Cortex of kidney (tissue), 1 donor: ENCODE measurements at places on chromosomes 7 and 10.

DNA sequence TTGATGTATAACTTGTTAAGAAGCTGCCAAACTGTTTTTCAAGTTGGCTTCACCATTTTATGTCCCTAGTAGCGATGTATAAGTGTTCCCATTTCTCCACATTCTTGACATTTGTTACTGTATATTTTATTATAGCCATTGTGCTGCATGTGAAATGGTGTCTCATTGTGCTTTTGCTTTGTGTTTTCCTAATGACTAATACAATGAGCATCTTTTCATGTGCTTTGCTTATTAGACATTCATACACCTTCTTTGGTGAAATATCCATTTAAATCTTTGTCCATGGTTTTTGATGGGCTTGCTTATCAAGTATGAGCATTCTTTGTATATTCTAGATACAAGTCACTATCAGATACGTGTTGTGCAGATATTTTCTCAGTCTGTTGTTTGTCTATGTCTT, 203.0 kb downstream of the CCSER2 start:
- no peak for DNase-seq

DNA sequence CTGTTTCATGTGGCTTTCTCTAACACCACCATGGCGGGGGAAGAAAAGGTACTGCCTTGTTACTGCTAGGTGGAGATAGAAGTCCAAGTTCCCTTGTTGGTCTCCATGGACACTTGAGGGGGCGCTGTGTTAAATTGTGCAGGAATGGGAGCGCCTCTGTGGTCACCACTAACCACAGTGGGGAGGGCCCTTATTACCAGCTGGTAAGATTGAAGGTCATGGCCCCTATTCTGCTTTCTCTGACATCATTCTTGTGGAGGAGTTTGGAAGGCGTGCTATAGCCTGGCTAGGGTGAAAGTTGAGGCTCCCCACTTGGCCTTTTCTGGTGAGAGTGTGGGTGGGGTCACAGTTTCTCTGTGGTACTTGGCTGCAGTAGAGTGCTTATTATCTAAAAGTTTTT, 14.9 kb upstream of the MXI1 start:
- no peak for DNase-seq

GRCh38 chr10:126732308-126732707, 61.8 kb upstream of the C10orf90 start:
- no peak for DNase-seq

- DNase-seq: no peak
Measured at GRCh38 chr10:46542567-46543465, 13.6 kb downstream of the GPRIN2 start.

- no peak for DNase-seq
Measured at GRCh38 chr7:62361-63116, 129.8 kb upstream of the FAM20C start.

- no peak for DNase-seq
Measured at GRCh38 chr10:119663866-119664698, 12.9 kb downstream of the BAG3 start.

DNA sequence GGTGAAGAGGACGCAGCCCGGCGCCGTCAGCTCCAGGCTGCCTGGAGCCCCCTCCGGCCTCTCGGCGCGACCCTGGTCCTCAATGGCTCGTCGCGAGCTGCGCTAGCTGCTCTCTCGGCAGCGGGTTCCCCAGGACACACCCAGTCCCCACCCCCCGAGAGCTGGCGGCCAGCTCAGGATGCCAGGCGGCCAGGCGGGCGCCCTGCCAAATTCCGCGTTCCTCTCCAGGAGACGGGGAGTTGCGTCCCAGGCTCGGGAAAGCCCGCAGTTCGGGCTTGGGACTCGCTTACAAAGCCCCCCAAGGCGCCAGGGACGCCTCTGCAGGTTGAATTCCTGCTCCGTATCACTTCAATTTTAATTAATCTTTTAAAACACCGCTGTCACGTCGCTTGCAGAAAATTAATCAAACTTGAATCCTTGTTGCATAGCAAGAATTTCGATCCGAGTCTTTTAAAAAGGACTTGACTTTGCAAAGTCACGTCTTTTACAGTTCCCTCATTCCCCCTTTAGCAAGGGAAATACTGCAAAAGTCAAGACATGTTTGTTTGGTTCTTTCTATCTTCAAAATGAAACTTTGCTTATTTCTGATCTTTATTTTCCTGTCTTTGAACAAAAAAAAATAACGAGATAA, 28.2 kb downstream of the SKIDA1 start:
- no peak for DNase-seq

DNA sequence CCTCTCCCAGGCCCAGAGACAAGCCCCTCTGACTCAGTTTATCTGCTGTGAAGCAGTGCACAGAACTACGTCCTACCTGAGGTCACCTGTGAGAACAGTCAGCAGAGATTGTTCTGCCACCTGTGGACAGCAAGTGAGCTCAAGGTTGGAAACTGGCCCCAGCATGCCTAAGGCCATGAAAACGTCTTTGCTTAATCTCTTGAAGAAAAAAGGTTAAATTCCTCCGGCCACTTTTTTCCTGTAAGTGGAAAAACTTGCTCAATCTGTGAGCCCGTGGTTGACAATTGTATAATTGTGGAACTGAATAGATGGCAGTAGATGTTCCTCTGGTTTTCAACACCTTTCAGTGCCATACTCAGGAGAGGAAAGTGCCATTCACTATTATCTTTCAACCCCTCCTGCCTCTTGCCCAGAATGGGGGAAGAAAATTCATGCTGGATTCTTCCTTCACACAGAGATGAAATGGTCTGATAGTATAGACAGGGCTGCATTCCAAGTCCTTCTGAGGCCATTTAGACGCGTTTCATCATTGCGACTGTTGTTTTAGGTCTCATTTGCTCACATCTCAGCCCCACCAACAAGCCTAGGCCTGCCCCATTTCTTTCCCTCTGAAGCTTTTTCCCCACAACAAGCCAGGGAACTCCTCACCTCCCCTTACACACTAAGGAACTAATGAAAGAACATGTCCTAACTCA, 292.9 kb downstream of the FZD1 start:
- no peak for DNase-seq

- no peak for DNase-seq
Measured at GRCh38 chr7:100154651-100155491, 3.7 kb downstream of the TRAPPC14 start.

DNA sequence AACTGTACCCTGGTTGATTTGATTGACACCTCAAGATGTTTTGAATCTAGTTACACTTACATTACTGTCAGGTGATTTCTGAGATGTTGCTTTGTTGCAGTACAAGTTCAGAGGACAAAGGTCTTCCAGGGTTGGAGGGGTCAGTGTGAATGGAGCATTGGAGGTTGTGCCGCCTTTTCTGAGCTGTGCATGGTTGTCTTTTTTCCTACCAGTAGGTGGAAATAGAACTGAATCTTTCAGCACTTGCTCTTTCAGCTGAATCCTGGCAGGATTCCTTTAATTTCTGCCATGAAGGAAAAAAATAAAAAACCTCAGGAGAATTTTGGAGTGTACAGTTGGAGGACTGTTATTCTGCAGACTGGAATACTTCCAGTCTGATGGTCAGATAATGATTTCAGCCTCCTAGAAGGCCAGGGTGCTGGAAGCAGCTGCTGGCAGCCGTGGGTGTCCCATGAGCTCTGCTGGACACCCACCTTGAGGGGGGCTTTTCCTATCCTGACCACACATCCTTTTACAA, 82.7 kb downstream of the PLCE1 start:
- DNase-seq: no peak

DNA sequence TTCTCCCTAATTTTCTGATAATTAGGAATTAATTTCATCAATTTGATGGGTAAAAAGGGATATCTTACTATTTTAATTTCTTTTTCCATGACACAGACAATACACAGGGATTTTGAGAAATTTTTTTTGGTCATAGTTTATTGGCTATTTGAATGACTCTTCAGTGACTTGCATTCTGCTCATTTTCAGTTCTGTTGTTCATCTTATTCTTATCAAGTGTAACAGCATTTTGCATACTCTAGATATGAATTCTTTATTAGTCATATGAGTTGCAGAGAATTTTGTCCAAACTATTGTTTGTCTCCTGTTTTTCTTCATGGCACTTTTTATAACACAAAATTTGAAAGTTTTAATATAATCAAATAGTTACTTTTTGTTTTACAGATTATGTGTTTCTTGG, 41.7 kb downstream of the MKLN1 start:
- DNase-seq: no peak

- no peak for DNase-seq
Measured at GRCh38 chr7:158121441-158122045, 466.1 kb downstream of the PTPRN2 start.

- DNase-seq: no peak
Measured at GRCh38 chr10:102269017-102269416, 23.7 kb downstream of the GBF1 start.

DNA sequence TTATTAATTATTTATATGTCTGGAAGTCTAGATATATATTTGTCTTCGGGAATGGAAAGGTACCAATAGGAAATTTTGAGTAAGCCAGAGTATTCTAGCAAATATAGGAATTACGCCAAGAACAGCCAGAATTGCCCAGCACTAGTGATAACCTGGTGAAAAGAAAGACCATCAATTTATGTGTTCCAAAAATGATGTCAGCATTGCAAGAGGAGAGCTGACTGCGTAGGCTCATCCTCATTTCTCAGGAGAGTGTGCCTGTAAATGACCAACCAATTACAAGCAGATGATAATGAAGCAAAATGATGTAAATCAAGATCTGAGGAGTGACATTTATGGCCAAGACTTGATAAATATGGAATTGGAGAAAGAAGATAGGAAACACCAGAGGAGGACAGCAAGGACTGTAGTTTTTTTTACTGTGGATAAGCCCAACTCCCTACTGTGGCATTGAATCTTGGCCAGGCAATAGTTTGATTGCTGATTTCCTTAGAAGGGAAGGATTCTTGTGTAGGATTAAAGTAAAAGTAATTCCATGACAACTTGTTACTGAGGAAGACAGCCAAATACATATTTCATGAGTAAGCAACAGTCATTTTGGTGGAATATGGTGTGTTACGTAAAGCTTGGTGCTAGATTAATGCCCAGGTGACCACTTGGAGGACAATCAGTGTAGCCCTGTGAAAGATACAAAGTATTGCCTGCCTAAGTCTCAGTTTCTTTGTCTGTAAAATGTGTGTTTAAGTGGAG, 590.8 kb downstream of the AUTS2 start:
- DNase-seq: no peak

DNA sequence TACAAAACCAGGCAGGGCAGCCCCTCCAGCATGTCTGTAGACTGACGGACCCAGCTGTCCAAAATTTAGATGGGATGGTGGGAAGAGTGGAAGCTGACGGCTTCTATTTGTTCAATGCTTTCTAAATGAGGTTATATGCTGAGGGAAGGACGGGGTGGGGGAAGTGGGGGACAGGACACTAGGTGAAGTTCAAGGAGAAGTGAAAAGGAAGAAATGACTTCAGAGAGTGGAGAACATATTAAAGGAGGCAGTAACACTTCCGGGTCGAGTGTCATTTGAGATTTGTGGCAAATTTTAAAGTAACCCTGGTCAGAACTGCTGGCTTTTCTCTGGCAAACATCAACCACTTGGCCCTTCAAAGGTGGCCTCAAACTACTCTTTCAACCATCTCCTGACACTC, 9.4 kb downstream of the PIP4K2A start:
- DNase-seq: no peak

GRCh38 chr7:28941633-28942032, 16.5 kb downstream of the TRIL start:
- no peak for DNase-seq

- DNase-seq: no peak
Measured at GRCh38 chr7:5687936-5688630, 93.4 kb downstream of the RNF216 start.

GRCh38 chr10:33653584-33654367, 319.3 kb upstream of the NRP1 start:
- DNase-seq: no peak

DNA sequence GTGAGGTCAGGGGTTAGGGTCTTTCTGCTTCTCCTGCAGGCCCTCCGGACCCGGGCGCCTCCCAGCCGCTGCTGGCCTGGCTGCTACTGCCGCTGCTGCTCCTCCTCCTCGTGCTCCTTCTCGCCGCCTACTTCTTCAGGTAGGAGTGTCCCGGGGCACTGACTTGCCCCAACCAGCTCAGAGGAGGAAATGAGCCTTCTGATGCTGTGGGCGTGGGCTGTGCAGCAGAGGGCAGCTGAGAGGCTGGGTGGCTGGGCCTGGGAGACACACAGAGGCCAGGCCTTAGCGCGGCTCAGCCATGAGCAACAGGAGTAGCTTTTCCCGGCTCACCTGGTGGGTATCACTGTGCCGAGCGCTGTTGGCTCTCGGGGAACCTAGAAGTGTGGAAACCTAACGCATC, 78.9 kb downstream of the MKI67 start:
- DNase-seq: no peak

GRCh38 chr7:67429735-67430134, 433.1 kb downstream of the TYW1 start:
- no peak for DNase-seq

- DNase-seq: no peak
Measured at GRCh38 chr7:103538964-103539709, 93.1 kb upstream of the SLC26A5 start.
